H1 (cell line): ENCODE measurements at places on chromosomes 2 and 18.
A peak's percentile ranks its signal among the peaks of the same experiment; 100 is the strongest.

DNA sequence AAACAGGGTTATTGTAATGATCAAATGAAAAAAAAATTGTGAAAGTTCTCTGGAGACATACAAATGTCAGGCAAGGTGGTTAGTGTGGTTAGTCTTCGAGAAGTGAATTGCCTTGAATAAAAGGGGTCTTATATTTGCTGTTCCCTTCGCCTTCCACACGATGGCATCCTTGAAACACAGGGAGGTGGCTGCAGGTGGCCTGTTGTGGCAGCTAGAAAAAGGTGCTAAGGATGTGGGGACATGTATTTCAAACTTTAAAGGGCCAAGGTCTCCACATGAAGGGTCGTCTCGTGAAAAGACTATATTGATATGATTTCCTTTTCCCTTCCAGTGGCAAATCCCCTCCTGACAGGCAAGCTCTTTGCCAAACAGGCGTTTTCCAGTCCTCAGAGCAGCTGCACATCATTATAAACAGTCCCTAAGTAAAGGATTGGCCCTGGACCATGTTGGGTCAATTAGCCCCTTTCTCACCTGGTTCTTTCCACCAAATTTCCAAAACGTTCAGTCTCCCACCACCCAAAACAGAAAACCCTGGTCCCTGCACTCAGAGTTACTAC lies 68.5 kb downstream of the COPS8 start:
- DNase-seq, result no peak

DNA sequence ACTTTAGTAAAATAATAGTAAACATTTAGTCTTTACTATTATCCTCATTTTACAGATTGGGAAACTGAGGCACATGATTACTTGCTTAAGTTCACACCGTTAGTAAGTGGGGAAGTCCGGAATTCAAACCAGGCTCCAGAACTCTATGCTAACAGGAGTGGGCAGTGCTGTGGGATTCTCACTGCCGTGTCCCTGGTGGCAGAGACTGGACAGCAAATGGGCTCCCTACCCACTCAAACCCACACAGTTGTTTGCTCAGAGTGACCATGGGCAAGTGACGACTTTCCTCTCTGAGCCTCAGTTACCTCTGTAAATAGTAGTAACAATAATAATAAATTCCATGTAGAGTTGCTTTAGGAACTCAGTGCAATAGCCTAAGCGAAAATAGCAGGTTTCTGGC lies 24.0 kb downstream of the MAIP1 start:
- no peak for DNase-seq

GRCh38 chr18:8942021-8942908 lies 160.2 kb upstream of the NDUFV2 start:
- DNase-seq, result no peak

GRCh38 chr2:68234405-68234804 lies 17.9 kb downstream of the PPP3R1 start:
- DNase-seq, result no peak

DNA sequence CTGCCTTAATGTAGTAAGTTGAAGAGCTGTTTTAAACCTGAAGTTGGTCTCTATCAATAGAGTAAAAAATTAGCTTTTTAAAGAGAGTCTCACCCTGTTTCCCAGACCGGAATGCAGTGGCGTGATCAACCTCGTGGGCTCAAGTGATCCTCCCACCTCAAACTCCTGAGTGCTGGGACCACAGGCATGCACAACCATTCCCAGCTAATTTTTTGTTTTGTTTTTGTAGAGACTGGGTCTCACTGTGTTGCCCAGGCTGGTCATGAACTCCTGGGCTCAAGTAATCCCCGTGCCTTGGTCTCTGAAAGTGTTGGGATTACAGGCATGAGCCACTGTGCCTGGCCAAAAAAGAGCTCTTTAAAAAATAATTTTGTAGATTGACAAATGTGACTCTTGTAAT lies 40.3 kb downstream of the CRIM1 start:
- no peak for DNase-seq

- no peak for DNase-seq
These were observed 67.9 kb downstream of the NCAPH start for GRCh38 chr2:96403481-96403880.

- DNase-seq, result no peak
These were observed 48.1 kb upstream of the SNTG2 start for GRCh38 chr2:902584-902983.

DNA sequence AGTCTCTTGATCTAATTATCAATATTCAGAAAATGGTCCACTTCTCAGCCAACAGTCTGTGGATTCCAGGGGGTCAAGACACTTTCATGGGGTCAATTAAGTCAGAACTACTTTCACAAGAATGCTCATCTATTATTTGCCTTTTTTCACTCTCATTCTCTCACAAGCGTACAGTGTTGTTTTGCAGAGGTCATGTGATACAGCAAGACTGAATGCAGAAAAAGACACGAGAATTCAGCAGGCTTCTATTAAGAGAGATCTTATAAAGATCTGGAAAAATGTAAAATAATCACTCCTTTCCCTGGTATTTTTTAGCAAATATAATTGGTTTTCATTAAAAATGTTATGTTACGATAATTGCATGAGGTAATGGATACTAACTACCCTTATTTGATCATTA lies 8.7 kb downstream of the RPRD1A start:
- no peak for DNase-seq

GRCh38 chr2:234723400-234723799 lies 226.5 kb upstream of the ARL4C start:
- no peak for DNase-seq

DNA sequence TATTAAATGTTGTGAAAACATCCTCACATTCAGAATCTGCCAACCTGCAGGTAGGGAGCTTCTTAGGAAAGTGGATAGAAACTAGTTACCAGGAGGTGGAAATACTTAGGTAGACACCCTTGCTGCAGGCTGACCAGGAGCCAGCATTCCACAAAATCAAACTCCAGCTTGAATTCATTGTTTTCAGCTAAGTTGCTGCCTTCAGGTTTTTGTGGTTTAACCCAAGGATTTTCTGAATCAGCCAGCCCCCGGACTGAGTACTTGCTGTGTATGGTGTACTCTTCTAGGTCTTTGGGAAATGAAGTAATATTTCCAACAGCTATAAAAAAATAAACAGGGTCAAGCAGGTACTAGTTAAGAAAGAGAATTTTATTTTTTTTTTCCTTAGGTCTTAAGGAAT lies 192.1 kb upstream of the CHST9 start:
- DNase-seq, result no peak

GRCh38 chr2:33051586-33052360 lies 105.0 kb downstream of the LTBP1 start:
- no peak for DNase-seq

DNA sequence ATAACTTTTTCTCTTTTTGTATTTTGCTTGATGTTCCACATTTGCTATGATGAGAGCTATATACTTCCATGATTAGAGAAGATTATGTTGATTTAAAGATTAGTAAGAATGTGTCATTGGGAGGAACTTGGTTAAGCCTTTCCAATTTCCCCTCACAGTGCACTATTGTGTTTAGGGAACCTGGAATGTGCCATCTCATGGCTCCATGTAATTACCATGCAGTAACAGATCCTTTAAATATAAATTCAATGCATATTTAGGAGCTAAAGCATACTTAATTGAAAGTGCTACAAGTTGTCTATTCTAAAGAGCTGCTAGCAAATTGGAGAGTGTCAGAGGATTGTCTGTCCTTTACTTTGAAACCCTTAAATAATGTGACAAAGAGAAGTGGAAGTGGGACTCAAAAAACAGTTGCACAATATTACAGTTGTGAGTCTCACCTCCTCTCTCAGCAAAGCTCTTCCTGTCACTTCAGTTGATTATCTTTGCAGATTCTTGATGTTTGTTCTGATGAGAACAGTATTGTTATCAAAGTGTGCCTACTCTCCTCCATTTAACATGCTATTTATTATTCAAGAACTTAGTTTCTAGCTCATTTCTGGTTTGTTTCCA lies 1162.7 kb upstream of the ZEB2 start:
- no peak for DNase-seq

- no peak for DNase-seq
These were observed 11.9 kb downstream of the MAL start for GRCh38 chr2:95037384-95037839.

DNA sequence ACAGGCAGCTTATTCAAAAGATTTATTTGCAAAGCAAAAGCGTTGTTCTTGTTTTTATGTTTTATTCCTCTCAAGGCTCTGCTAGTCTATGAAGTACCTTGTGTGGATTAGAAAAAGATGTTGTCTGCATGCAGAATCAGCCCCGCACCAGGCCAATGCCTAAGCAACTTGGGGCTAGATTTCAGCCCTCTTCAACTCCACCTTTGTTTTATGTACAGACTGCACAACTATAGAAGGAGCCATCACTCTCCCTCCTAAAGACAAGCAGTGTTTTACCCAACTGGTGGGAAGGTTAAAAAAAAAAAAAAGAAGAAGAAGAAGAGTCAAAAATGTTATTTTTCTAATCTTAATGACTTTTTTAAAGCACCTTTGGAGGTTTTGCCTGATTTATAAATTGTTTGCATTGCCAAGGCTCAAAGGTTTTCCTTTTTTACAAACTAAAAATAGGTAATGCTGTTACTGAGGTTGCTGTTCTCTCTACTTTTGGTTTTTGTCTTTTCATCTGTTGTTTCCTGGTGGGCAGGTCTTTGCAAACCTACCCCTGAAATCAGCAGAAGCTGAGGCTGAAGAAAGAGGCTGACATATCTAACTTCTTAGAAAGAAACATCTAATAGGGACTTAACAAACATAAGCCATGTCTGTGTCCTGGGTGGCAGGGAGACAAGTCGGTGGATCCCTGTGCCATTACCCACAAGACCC lies 164.0 kb downstream of the SLC39A10 start:
- no peak for DNase-seq

DNA sequence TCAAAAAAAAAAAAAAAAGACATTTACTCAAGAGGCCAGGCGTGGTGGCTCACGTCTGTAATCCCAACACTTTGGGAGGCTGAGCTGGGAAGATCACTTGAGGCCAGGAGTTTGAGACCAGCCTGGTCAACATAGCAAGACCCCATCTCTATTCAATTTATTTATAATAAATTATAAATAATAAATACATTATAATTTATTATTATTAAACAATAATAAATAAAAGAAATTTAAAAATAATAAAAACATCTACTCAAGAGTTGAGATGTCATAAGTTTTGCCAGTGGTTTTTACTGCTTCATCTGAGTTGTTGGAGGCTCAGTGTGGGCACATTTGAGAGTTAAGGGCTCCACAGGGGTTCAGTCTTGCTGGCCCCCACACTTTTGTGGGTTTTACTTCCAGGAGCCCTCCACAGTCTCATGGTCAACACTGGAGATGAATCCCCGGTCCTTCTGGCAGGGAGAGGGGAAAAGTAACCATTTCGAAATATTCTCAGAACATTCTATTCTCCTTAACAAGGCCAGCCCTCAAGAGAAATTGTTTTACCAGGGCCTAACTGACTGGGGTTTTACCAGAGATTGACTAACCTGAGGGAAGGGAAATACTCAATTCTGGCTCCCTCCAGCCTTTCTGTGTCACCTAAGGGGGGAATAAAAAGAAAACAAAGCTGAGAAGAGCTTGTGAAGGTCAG lies 51.6 kb upstream of the NCOA1 start:
- no peak for DNase-seq

DNA sequence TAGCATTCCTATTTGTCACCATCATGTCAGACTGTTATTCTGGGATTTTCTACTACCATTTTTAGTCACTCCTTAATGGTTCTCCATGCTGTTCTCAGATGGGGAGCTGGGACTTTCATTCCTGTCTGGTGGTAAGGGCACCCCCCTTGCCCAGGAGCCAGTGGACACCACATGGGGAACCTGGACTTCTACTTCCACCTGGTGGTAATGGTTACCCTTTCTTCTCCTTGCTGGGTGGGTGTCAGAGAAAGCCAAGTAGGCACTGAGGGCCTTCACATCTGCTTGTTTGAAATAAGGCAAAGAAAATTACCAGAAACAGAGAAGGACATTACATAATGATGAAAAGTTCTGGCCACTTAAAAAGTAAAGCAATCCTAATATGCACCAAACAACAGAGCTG lies 239.8 kb downstream of the FHOD3 start:
- DNase-seq, result peak; percentile 35

GRCh38 chr2:94996305-94997100 lies 29.0 kb upstream of the MAL start:
- DNase-seq, result no peak

GRCh38 chr18:26059357-26059756 lies 31.1 kb downstream of the SS18 start:
- no peak for DNase-seq

DNA sequence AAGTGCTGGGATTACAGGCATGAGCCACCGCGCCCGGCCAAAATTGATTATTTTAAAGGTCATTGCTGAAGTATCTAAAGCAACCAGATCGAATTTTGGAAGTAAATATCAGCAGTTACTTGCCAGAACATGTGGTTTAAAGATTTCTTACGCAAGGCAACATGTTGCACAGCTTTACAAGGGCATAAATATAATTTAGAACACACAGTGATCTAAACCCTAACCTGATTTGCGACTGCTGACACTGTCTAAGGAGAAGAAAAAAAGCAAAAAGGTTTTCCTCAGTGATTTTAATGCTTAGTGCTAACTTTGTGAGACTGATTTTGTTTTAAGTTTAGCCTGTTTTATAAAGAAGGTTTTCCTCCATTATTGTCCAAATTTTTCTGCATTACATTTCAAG lies 569.9 kb upstream of the LINC00305 start:
- DNase-seq, result no peak

GRCh38 chr2:16123856-16124780 lies 183.8 kb downstream of the MYCN start:
- peak; percentile 11 for DNase-seq

DNA sequence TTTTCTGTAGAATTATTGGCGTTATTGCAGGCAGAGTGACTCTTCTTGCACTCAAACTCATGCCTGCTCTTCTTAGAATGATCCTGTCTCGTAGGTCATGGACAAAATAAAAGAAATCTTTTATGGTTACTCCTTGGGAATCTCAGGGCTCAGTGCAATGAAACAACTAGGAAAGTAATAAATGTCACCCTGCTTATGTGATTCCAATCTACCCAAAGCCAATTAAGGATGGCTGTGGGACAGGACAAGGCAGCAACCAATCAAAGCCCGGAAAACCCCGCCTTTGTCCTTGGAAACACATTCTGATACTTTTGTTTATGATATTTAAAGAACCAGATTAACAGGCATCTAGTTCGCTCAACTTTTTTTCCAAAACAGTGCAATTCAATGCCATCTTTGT lies 53.0 kb downstream of the GRB14 start:
- DNase-seq, result no peak

DNA sequence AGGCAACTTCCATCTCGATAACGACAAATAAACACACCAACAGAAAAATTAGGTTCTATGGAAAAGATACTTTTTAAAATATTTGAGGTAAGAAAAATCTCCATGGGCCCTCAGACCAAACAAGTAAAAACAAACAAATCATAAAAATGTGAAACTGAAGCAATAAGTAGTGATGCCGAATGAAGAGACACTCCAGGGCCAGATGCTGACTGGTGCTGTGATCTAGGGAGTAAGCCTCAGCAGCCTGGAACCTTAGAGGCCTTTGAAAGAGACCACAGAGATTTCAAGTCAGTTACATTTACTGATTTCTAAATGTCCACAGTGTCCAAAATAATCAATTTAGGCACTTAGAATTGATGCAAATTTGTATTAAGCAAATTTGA lies 1144.7 kb downstream of the CNTNAP5 start:
- DNase-seq, result no peak

GRCh38 chr2:234620018-234620417 lies 123.1 kb upstream of the ARL4C start:
- DNase-seq, result no peak
